ENCODE measurements at places on chromosomes 12 and 14.

GRCh38 chr12:9256341-9256740, 48.1 kb upstream of the PZP start:
- no peak for DNase-seq

DNA sequence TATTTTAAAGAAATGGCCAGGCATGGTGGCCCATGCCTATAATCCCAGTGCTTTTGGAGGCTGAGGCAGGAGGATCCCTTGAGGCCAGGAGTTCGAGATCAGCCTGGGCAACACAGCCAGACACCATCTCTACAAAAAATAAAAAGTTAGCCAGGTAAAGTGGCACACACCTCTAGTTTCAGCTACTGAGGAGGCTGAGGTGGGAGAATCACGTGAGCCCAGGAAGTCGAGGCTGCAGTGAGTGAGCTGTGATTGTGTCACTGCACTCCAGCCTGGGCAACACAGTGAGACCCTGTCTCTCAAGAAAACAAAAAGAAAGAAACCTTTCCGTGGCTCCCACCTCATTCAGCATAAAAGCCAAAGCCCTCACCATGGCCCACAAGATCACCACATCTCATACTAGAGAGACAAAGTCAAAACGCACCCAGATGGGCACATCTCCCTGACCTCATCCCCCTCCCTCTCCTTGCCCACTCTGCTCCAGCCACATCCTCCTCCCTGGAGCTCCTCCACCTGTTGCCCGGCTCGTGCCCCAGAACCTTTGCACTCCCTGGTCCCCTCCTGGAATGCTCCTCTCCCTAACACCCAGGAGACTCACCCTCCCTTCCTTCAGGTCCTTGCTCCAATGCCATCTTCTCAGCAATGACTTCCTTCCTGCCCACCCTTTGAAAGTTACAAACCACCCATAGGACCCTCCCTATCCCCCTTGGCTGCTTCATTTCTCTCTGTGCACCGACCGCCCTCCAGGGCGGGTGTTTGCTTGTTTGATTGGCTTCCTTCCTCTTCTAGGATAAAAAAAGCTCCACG, 4.8 kb upstream of the SCARB1 start:
- no peak for DNase-seq

DNA sequence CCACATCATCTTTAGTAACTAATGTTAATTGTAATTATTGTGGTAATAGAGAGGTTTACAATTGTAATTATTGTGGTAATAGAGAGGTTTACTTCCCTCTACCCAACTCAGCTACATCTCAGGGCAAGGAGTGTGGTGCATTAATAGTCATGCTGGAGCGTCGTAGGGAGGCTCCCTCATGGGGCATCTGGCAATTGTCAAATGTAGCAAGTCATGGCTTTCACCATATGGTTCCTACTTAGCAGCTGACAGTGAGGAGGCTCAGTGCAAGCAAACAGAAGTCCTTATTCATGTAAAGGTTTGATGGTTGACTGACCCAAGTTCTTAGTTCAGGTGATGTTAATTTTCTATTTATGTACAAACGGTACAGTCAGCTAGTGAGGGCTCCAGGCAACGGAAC, 1012.0 kb downstream of the FLRT2 start:
- DNase-seq = no peak

GRCh38 chr12:9065607-9065856, 50.2 kb downstream of the A2M start:
- no peak for DNase-seq

DNA sequence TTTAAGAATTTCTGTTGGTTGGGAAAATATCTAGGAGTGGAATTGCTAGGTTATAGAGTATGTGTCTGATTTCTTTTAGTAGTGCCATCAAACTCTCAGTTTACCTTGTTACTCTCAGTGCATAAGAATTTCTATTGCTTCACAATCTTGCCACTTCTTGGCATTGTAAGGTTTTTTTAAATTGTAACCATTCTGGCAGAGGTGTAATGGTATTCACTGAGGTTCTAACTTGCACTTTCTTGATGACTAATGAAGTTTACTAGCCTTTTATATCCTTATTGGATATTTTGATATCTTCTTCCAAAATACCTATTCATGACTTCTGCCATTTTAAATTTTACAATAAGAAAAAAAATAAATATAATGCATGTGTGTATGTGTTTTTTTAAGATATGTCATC, 478.0 kb downstream of the NAV3 start:
- no peak for DNase-seq

Data from activated CD4-positive, alpha-beta T cell treated with anti-CD3 and anti-CD28 coated beads, Interleukin-2, Interleukin-4, amounts not matched to agents 100 ng/mL and 50 ng/mL, durations not matched to agents 16 hours and 8 hours (primary cell).